M059J (cell line): ENCODE measurements at places on chromosomes 7 and 10. TPM values are rescaled to one million over a fixed set of nuclear protein-coding genes. Genes with fewer than 3 reads are reported as not detected.

The CCDC172 gene
- total RNA-seq, result not detected in 2 replicates

The CYP2C18 gene
- total RNA-seq, result not detected in 2 replicates

The SFR1 gene
- 12.4 and 17.3 TPM in 2 replicates for total RNA-seq

The FKBP6 gene
- not detected in 2 replicates for total RNA-seq

The COL1A2 gene
- 587 and 961 TPM in 2 replicates for total RNA-seq

The GHRHR gene
- not detected in 2 replicates for total RNA-seq

DNA sequence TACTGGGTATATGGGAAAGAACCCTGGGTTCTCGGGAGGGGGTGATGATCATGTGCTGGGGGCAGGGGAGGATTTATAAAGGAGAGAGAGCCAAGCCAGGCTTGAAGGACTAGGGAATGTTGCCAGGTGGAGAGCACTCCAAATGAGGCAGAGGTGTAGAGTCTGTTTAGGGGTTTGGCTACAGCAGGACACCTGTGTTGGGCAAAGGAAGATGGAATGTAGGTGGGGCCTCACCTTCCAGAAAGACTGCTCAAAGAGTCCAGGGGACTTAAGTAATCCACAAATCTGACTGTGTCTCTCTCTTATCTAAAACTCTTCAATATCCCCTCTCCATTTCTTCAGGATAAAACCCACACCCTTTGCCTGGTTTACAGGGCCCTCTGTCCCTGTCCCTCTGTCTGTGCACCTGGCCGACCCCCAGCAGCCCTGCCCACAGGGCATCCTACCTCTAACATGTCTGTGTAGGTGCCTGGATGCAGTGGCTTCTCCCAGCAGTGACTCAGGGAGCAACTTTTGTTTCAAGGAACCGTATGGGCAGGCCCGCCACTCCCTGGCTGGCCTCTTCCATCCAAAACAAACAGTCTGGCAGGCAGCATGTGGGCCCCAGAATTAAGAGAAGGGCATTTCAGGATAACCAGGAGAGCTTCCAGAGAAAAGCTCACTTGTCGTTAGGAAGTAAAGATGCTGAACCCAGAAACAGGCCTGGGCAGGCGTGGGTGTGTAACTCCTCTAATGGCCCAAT lies 10.6 kb upstream of the PLEKHA1 start:
- DNase-seq, result no peak

- DNase-seq, result no peak
Observed at GRCh38 chr7:157983502-157984422, 603.9 kb downstream of the PTPRN2 start.

DNA sequence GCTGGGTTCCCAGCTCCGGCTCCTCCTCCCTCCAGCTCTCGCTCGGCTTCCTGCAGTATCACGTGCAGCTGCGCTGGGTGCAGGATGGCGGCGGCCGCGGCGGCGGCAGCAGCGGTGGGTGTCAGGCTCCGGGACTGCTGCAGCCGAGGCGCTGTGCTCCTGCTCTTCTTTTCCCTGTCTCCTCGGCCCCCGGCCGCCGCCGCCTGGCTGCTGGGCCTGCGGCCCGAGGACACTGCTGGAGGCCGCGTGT lies at the start of gene CNNM1:
CNNM1 (plus strand) TSS at position 53 of the 250 bp plus-strand sequence; CDS start at position 85, 32 bp downstream.
- DNase-seq, result peak; percentile 57

- DNase-seq, result no peak
Observed at GRCh38 chr10:124598773-124599587, 137.4 kb downstream of the LHPP start.

DNA sequence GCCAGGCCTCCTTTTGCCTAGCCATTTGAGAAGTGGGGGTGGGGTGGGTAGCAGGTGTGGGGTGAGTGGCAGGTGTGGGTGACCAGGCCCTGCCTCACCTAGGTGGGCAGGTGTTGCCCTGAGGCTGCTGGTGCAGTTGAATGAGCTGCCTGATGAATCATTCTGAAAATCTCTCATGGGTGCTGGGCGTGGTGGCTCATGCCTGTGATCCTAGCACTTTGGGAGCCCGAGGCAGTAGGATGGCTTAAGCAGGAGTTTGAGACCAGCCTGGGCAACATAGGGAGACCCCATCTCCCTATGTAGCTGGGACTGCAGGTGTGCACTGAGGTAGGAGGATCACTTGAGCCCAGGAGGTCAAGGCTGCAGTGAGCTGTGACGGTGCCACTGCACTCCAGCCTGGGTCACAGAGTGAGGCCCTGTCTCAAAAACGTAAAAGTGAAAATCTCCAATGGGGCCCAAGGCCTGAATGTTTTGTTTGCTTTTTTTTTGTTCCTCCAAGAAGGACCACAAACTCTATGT lies 17.7 kb downstream of the TSPAN14 start:
- peak; percentile 28 for DNase-seq

- no peak for DNase-seq
Observed at GRCh38 chr10:64312876-64313275, 791.7 kb downstream of the REEP3 start.

DNA sequence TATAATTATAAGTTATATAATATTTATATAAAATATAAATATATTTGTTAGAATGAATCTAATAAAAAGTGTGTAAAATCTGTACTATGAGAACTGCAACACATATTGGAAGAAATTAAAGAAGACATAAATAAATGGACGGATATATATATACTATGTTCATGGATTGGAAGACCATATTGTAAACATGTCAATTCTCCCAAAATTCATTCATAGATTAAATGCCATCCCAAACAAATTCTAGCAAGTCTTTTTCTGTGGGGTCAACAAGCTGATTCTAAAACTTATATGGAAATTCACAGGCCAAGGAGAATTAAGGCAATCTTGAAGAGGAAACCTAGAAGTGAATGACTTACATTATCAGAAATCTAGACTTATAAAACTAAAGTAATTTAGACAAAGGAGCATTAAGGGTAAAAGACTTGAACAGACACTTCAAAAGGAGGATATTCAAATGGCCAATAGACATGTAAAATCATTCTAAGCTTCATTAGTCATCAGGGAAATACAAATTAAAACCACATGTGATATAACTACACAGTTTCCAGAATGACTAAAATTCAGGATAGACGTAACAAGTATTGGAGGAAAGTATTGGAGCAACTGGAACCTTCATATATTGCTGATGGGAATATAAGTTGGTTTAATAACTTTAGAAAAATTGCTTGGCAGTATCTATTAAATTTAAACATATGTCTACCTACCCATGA lies 225.9 kb downstream of the EMX2 start:
- DNase-seq, result no peak

GRCh38 chr7:48110868-48111267 lies 21.8 kb downstream of the UPP1 start:
- no peak for DNase-seq
